Effector memory CD8-positive, alpha-beta T cell (primary cell): ENCODE measurements at places on chromosomes 12 and 14.

DNA sequence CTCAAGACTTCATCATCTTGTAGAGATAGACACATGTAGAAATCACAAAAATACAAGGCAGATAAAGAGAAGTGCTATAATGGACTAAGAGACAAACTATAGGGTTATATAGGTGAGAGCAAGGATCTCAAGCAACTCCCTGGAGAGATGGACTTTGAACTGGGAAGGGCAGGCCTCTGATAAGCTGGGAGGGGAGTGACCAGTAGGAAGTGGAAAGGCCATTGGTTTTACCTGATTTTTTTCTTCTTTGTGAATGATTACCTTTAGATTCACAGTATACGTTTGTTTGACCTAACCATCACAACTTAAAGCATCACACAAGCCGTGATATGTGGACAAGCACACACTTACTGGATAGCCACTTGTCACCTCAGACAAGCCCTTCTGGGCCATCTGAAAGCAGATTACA is 5.2 kb upstream of the TEP1 start:
- DNase-seq, result no peak

DNA sequence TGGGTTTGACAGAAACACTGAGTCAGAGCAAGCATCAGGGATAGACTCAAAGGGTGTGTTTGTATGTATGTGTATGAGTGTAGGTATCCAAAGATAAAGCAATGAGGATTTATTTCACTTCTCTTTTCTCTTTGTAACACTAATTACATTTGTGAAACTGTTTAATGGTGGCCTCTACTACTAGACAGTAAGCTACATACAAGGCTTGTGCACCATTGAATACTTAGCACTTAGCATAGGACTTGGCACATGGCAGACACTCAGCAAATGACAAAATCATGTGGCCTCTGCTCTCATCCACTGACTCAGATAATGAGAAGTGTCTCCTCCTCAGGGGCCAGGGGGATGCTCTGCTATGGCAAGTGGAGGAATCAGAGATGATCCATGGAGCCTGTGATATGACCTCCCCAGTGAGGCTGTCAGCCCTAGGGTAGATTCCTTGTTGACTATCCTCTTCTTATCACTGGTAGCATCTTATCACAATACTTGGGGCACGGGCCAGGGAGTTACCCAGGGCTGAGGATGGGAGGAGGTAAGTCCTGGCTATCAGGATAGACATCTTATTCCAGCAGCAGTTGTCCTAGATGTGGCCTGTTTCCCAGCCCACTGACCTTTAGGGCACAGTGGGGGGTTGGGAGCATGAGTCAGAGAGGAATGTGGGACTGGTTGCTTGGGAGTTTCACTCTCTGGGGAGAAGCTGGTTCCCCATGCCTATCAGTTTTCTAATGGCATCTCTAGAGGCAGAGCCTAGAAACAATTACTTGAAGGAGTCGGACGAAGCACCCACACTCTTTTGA is 71.2 kb upstream of the HOXC13 start:
- no peak for DNase-seq

GRCh38 chr14:92846162-92846897 is 52.2 kb downstream of the GOLGA5 start:
- no peak for DNase-seq

DNA sequence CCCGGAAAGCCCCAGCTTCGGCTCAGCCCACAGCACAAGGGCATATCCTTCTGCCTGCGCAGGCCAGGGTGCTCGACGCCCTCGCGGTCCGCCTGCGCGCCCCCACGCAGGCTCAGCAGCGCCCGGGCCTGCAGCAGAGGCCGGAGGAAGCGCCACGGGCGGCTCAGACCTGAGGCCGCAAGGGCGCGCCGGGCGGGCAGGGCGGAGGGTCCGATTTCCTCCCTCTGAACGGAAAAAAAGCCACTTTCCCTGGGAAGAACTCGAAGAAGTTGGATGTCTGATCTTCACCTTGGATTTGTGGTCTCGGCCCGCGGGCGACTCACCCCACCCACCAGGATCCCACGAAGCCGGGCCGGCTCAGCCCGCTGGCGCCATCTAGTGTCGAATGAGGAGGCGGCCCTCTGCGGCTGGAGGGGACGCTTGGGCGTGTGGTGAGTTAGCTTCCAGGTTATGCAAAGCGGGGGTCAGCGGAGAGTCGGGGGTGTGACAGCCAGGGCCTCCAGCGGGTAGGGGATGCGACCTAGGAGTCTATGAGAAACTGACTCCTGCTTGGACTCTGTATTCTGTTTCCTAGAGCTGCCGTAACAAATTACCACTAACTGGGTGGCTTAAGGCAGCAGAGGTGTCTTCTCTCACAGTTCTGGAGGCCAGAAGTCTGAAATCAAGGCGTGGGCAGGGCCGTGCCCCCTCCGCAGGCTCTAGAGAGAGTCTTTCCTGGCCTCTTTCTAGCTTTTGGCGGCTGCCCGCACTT is 40.0 kb upstream of the SRSF5 start:
- peak; percentile 85 for DNase-seq

DNA sequence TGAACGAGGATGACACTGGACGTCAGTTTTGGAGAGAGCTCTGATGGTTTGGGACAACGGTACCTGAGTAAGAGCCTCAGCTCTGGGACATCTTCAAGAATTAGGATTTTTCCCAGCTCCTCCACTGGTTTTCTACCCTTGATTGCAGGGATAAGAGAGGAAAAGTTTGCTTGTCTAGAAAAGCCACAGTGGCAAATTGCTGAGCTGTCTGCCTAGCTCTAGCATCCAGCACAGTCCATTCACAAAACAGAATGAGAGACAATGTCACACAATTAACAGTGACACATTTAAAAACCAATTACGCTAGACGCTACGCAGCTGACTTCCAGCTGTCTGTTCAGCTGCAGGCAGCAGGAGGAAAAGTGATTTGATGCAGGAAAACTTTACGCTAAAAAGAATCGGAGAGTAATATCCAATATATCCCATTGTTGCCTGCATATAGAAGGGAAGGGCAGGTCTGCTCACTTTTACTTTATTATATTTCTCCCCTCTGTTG is 168.1 kb upstream of the PRICKLE1 start:
- DNase-seq, result no peak

DNA sequence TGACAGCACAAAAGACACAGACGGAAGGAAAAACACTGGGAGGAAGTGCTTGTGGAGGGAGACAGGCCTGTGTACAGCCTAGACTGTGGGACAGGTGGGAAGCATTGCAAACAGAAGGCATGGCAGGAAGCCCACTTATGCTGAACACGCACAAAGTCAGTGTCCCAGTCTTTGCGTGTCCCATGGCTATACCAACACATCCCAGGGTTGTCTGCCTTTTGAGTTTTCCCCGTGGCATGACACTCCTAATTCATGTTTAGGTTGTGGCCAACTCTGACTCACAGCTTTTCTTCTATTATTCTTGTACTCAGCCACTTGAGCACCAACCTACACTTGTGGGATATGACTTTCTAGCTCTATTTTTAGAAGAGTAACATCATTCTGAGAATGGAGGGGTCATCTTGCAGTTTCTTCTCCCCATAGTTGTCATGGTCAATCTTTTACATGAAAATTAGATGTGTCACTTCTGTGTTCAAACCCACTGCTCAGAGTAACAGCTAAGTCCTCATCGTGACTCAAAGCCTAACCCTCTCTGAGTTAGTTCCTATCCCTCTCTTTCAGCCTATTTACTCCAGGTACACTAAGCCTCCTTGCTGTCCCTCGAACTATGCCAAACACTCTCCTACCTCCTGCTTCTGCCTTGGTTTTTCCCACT is 27.5 kb upstream of the JPH4 start:
- DNase-seq, result no peak

DNA sequence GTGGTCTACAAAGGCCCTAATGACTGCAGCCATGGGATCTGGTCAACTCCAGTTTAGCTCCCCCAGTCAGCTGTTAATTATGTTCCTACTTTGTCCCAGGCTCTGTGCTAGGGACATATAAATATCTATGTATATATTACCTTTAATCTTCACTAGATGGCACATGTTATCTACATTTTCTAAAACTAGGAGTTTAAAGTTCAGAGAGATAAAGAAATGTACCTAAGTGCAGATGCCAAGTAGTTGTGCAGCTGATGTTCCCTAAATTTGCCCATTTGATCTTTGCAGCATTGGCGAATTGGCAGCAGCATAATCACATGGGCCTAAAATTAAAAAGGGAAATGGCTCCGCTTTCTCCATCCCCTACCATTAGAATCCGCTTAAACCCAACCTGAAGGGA is 541.1 kb downstream of the MED13L start:
- no peak for DNase-seq

- no peak for DNase-seq
Measured at GRCh38 chr12:128652136-128652751, 171.5 kb downstream of the SLC15A4 start.

DNA sequence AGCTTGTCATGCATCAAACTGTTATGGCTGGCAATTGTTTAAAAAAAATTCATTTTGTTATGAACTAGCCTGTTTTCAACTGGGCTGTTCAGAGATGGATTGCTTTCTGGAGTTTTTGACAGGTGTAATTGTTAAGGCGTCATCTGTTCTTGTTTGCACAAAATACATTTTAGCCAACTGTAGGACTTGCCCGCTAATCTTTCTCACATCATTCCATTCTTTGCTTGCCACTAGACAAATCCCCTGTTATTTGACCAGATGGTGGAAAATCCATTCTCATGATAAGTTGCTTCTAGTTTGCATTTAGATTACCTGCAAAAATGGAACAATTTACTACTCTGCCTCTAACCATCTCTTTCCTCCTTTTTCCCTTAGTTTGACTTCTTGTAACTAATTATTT is 114.3 kb downstream of the NPAS3 start:
- DNase-seq, result no peak

GRCh38 chr12:66832997-66833396 is 154.1 kb upstream of the GRIP1 start:
- DNase-seq, result no peak

DNA sequence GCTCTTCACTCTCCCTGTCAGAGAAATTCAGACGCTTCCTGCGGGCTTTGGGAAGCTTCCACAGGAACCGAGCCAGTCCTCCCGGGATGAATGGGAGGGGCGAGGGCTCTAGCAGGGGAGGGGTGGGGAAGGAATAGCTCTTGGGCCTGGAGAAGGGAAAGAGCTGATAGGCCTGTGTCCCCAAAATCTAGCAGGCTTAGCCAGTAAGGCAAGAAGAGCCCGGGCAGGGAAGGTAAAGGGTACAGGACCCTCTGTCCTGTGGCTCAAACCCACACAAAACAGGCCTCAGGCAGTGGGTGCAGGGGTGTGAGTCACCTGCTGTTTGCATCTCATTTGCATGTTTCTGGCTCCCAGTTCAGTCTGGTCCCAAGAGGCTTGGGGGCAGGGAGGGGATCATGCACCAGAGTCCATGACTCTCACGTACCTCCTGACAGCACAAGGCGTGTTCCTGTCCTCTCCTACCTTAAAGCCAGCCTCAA is 8.7 kb upstream of the SMUG1 start:
- DNase-seq, result no peak

DNA sequence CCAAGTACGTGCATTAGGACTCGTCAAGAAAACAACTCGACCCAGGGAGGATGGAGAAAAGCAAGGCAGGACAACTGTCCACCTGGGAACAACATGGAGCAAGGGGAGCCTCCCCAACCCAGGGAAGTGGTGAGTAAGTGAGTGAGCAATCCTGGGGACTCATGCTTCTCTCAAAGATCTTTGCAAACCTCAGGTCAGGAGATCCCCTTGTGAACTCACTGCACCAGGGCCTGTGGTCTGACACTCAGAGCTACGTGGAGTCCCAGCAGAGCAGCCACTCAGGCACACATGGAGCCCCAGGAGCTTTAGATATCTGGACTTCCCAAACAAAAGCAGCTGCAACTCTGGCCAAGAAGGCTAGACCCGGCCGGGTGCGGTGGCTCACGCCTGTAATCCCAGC is 12.2 kb upstream of the OR5AU1 start:
- DNase-seq, result no peak

DNA sequence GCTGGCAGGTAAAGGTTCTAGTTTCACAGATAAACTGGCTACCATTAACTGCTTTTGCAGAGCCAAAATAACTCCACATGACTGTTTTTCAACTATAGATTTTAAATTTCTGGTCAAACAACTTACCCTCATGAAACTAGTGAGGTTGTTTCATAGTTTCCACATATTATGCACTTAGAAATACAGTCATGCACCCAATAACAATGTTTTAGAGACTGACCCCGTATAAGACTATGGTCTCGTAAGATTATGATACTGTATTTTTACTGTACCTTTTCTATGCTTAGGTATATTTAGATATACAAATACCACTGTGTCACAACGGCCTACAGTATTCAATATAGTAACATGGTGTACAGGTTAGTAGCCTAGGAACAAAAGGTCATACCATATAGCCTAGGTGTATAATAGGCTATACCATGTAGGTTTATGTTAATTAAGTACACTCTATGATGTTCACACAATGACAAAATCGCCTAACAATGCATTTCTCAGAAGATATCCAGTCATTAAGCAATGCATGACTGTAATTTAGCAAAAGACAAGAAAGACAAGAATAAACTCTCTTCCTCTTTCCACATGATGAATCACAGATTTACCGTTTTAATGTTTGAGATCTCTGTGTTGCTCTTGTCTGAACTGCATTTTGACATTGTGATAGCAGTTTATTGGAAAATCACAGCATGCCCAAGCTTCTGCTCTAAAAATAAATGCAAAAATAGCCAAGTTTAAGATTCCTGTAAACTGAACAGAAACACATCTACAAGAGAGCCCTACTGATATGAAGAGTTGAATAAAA is 17.1 kb downstream of the DICER1 start:
- no peak for DNase-seq

DNA sequence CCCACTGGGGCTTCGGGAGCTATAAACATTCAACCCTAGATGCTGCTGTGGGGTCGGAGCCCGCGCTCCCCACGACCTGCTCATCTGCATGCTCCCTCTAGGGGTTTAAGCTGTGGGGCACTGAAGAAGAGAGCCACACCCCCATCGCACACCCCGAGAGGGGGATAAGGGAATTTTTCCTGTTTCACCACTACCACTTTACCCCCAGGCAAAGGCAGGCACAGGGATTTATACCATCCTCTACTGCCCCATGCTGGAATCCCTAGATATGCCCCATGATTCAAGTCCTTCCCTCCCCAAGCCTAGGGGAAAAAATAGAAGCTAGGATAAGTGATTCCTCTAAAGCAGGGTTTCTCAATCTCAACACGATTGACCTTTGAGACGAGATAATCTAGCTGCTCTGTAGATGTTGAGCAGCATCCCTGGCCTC is 59.9 kb upstream of the CCDC60 start:
- DNase-seq, result no peak

DNA sequence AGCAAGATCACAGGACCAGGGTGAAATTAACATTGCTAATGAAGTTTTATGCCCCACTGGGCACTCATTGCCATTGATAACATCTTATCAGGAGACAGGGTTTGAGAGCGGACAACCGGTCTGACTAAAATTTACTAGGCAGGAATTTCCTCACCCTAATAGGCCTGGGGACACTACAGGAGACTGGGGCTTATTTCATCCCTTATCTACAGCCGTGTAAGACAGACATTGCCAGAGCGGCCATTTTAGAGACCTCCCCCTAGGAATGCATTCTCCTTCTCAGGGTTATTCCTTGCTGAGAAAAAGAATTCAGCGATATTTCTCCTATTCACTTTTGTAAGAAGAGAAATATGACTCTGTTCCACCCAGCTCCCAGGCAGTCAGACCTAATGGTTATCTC is 8.3 kb downstream of the OR4K17 start:
- no peak for DNase-seq
